Neural progenitor cell (in vitro differentiated cells): ENCODE measurements at places on chromosomes 12 and 14.

- no peak for DNase-seq
These were observed 31.6 kb upstream of the BEGAIN start for GRCh38 chr14:100618763-100619320.

- no peak for DNase-seq
These were observed 10.7 kb downstream of the MYO1A start for GRCh38 chr12:57039016-57039798.

DNA sequence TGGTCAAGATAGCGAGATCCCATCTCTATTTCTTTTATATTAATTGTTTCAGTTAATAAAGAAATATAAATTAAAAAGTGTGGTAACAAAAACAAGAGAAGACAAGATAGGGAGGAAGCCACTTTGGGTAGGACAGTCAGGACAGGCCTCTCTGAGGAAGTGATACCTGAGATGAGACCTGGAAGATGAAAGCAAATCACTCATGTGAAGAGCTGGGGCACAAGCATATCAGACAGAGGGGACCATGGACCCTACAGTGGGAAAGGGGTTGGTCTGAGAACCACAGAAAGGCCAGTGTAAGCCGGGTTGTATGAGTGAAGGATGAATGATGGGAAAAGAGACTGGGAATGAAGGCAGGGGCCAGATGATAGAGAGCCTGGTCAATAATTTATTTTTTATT lies 1.8 kb upstream of the MED6 start:
- no peak for DNase-seq

DNA sequence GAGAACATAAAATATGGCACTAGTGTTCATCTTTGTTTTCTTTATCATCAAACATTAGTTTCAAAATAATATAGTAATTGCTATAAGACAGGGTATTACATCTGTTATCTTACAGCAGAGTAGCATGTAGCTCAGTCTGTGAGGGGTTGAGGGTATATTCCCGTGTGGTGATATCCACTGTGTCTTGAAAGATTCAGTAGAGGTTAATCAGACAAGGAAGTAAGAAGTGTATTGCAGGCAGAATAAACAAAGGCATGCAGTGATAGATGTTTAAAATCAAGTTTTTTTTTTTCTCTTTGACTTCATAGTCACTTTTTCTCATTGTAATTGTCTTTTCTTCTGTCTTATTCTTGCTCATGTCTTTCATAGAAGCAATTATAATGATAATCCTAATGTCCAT lies 48.3 kb downstream of the METTL25 start:
- DNase-seq: no peak

DNA sequence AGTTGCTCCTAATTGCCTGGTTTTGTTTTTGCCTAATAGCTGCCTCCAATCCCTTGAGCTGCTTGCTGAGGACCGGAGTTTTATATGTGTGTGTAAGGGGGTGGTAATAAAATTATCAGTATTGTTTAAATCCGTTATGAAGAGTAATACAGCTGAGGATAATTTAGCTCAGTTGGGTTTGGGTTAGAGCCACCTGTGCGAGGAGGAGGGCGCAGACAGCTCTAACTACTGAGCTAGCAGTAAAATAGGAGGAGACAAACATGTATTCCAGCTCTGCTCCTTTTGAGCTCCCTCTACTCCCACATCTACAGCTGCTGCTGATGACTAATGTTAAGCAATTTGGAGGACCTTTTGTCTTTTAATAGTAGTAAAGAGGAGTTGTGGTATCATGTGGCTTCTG lies 61.5 kb downstream of the SPATS2 start:
- no peak for DNase-seq

DNA sequence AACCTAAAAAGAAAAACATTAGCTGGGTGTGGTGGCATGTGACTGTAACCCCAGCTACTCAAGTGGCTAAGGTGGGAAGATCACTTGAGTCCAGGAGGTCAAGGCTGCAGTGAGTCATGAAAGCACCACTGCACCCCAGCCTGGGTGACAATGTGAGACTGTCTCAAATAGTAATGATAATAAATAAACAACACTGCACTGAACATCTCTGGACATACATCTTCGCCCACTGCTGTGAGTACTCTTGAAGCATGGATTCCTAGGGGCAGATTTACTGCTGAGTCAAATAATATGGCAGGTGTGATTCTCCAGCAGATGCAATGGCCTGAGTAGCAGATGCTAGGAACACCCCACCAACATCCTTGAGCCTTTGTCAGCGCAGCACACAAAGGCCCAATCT lies 23.6 kb downstream of the ABCB9 start:
- DNase-seq: no peak

DNA sequence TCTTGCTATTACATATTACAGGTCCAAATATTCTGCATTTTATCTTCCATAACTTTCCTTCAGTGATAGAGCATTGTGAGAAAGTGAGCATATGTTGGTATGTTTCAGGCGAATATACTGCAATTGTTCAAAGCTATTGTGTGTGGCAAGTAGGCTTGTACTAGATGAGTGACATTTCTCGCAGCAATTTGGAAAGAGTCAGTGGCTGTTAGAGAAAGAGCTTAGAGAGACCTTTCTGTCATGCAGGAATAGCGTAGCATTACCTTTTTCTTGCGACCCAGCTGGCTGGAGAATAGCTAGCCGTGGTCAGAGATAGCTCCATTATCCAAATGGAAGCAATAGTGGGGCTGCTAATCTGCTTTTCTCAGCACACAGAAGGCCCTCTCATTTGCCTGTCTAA lies 678.5 kb upstream of the FOXG1 start:
- DNase-seq: peak; percentile 45

DNA sequence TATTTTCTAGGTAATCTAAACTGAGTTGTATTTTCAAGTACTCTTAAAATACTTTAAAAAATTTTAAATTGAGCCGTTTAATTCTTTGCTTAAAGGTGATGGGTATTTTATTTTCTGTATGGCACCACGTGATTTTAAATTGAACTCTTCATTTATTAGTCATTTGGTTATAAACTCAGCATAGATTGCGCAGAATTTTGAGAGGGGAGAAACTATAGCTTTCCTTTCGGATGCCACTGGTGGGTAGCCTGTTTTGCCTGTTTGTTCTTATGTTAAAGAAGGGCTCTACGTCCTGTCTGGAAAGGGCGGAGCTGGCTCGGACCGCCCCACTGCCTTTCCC lies 411 bp upstream of the STYX start:
- no peak for DNase-seq

DNA sequence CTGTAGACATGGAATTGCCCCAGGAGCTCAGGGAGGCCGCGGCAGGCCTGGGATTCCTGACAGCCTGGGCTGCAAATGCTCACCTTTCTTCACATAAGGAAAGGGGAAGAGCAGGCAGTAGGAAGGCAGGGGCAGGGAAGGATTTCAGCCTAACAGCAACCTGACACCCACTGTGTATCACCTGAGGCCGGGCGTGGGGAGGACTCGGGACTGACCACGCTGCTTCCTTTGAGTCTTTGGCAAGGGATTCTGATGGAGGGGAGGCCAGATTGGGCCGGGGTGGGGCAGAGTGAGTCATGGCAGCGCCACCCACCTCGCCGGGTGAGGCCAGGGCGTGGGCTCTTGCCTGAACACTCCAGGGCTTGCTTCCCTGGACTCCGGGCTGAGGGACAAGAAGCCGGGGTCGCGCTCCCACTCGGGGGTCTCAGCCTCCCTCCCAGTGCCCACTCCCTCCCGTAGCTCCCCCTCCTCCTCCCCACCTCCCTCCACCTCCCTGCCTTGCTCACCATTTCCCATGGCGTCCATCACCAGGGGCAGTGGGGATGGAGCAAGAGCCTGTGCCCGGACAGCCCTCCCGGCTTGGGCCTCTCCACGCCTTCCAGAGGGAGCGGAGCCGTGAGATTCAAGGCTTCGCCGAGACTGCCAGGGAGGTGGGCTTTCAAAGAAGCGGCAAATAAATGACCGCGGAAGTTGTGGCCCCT lies 247.9 kb upstream of the RTL1 start:
- DNase-seq: peak; percentile 28

- DNase-seq: no peak
These were observed 45.9 kb downstream of the SLC6A12 start for GRCh38 chr12:167959-168600.

DNA sequence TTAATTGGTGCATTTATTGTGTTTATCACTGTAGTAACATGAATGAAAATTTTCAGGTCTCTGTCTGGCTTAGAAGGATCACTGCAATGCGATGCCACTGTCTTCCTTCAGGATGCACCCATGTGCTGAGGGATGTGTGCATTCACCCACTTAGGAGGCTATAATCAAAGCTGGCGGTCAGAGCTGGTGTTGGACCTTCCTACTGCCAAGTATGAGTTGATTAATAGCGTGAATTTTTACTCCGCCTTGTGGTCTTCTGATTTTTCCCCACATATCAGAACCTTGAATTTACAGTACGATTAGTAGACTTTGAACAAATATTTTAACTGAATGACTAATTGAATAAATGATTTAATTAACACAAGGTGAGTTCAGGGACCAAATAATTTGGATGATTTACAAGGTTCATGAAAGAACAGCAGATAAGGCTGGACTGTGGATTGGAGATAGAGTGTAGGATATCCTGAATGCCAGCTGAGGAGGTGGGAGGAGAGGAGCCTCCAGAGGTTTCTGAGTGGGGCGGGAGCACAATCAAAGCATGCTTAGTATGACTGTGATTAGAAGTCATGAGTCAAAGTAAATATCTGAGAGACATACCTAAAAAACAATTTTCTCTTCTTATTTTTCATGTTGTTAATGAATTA lies 50.1 kb downstream of the RERG start:
- DNase-seq: no peak

DNA sequence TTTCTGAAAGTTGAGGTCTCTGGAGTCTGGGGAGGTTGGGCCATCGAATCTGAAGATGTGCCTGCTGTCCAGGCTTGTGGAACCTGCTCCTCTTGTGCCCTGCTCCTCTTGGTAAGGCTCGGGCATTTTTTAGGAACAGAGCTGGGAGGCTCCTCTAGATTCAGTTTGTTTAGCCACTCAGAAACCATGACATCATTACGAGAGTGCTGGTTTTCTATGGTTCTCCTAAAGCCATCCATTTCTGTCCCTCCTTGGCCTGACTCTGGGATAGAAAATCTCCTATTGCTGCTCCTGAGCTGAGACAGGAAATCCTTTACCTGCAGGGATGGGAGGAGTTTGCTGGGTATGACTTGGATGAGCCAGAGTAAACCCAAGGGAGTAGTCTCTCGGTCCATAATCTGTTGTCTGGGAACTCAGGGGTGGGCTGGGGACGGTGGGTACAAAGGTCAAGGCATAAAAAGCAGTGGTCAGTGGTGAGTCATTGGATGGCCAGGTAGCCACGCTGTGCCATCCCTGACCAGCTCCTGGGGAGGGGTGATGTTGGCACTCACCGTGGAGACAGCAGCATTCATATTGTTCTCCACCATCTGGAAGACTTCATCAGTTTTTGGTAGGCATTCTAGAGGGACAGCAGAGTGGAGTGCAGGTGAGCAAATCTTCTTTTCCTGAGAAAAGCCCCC lies 2.4 kb upstream of the ADCY4 start:
- DNase-seq: no peak

- no peak for DNase-seq
These were observed 15.0 kb upstream of the LTBP2 start for GRCh38 chr14:74627076-74627475.

GRCh38 chr14:32453857-32454810 lies 125.0 kb downstream of the AKAP6 start:
- DNase-seq: no peak

DNA sequence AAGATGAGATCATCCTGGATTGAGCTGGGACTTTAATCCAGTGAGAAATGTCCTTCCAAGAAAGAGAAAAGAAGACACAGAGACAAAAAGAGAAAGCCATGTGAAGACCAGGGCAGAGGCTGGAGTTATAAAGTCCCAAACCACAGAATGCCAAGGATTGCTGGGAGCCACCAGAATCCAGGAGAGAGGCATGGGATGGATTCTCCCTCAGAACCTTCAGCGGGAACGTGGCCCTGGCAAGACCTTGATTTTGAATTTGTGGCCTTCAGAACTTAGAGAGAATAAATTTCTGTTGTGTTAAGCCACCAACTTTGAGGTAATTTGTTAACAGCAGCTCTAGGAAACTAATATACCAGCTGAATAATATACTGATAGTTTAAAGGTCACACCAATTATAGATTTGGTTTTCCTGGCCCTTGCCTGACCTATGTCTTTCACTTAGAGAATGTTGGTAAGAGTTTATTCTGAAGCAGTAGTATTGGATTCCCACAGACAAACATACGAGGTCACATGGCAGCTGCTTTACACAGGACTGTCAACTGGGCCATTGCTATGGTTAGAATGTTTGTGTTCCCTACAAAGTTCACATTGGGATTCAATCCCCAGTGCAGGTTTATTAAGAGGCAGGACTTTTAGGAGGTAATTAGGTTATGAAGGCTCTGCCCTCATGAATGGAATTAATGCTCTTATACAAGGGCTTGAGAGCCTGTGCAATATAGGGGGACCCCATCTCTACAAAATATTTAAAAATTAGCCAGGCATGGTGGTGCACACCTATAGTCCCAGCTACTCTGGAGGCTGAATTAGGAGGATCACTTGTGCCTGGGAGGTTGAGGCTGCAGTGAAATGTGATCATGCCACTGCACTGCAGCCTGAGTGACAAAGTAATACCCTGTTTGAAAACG lies 156.5 kb upstream of the EEA1 start:
- DNase-seq: no peak
